ENCODE measurements at places on chromosomes 5 and 9. TPM values are rescaled to one million over a fixed set of nuclear protein-coding genes. Genes with fewer than 3 reads are reported as not detected.

The AQP7 gene
- total RNA-seq: 0.12 TPM

DNA sequence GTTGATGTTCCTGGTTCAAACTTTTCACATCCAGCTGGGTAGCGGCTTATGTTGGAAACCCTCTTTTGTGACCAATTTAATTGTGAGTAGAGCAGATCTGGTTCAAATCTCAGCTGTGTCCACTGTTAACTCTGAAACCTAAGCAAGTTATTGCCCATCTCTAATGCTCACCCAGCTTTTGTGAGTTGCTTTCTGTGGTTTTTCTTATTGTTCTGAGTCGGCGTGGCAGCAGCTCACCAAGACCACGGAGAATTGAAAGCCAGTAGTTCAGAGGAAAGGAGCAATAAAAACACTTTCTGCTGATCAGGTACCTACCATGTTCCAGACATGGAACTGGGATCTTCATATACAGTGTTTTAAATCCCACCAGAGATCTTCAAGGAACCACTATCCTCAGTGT, 114.4 kb downstream of the DOCK2 start:
- no peak for DNase-seq

The EXOSC2 gene
- 34.9 TPM for total RNA-seq

The ADGRD2 gene
- total RNA-seq: not detected

- DNase-seq: no peak
These were observed 8.3 kb upstream of the XPA start for GRCh38 chr9:97705354-97705950.

The SPATA31C1 gene
- not detected for total RNA-seq

Data from A172 (cell line).